T-helper 22 cell (primary cell): ENCODE measurements at places on chromosomes 6 and 20.

DNA sequence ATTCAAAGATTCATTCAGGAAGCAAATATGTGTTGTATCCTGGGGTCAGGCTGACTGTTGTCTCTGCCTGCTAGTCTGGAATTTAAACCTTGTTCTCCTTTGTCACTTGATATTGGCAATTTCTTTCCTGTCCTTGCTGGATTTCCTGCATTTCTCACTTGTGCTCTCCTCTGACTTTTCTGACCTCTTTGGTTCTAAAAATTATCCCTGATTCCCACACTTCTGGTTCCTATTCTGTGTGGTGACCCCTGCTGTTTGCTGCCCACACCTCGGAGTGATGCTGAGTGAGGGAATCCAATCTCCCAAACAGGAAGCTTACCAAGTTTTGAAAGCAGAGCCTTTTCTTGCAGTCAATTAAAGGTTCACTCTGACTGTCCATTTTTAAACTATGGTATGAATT, 345.3 kb downstream of the CDKAL1 start:
- DNase-seq = no peak

GRCh38 chr6:157343732-157344131, 20.4 kb upstream of the TMEM242 start:
- DNase-seq = no peak

DNA sequence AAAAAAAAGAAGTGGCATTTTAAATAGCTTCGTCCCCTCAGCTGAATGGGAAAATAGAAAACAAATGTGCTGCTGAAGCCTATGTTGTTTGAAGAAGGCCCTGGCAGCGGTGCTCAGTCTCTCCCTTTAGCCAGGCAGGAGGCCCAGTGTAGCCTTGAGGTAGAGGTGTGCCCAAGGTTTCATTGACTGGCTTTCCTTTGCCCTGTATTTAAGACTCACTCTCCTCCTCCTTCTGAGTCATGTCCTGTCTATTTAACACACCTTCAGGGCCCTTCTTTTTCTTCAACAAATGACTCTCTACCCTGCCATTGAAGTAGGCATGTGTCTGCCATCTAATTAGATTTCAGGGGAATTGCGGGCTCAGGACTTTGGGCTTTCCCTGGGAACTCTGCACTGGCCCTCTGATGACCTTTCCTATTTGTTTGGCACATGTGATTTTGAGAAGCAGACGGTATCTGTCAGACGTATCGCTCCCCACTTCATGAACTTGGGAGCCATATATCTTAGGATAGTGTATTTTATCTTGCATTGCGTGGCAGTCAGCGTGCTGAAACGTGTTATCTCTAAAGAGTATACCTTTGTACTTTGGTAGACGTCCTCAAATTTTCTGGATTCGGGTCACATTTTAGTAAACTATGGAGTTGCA, 4.3 kb downstream of the TJAP1 start:
- no peak for DNase-seq

DNA sequence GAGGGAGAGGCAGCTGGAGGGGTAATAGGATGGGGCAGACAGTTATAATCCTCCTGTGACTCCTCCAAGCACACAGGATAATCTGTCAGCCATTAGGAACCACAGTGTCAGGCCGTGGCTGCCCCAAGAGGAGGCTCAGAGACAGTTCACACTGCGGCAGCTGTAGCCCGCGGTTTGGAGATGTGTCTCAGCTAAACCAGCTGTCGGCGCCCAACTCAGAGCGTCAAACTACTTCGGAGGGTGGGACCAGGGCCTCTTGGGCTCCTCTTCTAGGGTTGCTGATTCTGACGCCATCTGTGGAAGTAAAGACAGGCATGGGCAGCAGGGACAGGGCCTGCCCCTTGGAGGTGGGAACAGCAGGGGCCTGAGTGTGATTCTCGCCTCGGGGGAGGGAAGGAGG, 309.8 kb downstream of the CDC5L start:
- DNase-seq = no peak

DNA sequence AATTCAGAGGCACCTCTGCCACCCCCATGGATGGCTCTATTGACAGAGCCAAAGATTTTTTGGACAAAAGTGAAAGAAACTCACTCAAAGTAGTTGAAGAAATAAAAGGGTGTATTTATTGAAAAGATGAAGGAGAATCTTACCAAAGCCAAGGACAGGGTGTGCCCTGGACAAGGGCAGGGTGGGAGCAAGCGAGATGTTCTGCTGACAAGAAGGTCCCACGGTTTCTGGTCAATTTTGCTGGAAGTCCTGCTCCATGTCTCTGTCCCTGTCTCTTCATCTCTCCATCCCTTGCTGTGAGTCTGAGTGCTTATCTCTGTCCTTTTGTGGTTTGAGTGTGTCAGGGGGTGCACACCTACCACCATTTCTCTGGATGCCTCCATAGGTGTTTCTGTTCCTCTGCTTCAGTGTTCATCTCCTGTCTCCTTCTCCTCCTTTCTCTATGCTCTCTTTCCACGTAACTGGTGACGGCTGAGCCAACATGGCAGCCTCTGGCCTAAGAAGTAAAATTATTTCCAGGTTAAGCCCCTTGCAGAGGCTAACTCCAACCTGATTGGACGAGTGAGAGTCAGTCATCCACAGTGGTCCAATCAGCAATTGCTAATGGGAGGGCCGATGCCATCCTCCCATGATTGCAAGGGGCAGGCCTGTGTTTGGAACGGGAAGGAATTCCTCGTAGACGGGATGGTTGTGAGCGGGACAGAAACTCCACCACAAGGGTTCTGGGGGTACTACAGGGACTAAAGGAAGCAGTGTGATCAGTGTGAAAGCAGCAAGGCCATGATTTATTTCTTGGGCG, 502.1 kb upstream of the CDH4 start:
- no peak for DNase-seq

GRCh38 chr6:5670811-5671561, 335.7 kb downstream of the NRN1 start:
- DNase-seq = no peak

- DNase-seq = no peak
Observed at GRCh38 chr6:159684013-159684304, 9.1 kb downstream of the SOD2 start.

DNA sequence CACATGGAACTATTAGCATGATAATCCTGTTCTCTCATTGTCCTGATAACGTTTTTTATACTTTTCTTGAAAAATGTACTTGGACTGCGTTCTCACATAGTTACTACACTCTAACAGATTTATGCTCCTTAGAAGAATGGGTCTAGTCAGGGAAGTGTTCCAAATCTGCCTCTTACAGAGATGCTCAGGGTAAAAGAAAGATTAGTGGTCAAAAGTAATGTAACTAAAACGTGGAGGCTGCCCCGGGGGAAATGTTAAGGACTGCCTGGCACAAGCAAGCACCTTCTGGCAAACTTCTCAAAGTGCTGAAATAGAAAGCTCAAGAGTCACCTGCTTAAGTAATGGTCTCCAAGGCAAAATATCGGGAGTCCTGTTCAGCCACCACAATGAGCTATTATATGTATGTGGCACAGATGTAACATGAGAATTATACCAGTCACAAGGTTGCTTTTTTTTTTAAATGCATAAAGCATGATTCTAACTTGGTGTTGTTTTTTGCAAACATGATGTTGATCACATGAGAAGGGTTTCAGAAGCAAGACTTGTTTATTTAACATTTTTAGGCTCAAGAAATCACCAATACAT, 244.5 kb upstream of the JARID2 start:
- no peak for DNase-seq

DNA sequence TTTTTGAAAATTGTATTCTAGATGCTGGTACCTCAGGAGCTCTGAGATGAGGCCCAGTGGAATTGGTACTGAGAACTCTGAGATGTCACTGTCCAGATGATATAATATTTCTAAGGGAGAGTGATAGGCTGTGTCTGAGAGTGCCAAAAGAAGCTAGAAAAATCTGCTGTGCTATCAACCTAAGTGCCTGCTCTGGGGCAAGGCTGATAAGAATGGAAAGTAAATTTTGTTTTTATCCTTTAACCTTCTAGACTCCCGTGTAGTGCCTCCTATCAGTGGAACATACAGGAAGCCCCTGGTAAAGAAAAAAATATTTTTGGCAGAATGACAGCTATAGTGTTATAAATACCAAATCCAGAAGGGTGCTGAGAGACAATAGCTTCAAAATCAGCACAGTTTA, 348.2 kb downstream of the TFAP2B start:
- no peak for DNase-seq

GRCh38 chr6:72283571-72283970, 338.3 kb upstream of the KCNQ5 start:
- DNase-seq = no peak

DNA sequence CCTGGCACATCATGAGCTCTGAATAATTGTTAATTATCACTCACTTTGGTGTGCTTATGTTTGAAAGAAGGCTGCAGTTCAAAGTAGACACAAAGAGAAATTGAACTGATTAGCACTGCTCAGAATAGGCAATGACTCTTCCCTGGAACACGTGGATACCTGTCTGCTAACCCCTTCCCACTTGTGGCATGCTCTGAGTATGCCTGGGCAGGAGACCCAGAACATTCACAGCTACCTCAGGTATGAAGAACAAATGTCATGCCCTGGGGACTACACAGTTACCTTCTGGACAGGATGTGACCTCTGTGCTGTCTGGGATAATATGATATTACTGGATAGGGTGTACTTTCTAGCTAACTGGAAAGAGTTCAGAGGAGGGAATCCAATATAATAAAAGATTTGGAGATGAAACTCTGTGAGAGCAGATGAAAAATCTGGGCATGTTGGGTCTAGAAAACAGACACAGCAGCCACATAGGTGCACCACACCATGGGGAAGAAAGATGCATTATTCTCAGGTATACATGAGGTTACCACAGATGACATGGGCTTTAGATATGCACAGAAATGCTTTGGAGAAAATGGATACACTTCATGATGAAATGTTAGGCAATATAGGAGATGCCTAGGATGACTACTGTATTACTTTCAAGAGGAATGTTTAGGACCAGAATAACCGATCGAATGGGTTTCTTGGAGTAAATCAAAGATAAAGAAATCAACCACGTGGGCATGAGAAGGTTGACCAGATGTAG, 324.2 kb upstream of the PREP start:
- no peak for DNase-seq

DNA sequence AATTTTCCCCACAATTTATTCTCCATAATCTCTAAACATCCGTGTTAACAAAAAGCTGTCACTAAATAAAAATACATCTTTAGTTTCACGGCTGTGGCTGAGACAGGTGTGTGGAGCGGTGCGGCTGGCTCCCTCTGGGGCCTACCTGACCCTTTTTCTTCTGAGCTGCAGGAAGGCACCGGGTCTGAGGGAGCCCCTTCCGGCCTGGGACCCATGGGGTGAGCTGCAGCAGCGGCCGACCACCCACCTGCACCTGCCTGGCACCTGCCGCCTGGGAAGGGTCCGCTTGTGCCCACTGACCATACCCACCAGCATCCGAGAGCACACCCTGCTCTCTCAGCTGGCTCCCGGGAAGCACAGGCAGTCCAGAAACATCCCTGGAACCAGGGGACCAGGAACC, 41.5 kb upstream of the FNDC1 start:
- DNase-seq = no peak

DNA sequence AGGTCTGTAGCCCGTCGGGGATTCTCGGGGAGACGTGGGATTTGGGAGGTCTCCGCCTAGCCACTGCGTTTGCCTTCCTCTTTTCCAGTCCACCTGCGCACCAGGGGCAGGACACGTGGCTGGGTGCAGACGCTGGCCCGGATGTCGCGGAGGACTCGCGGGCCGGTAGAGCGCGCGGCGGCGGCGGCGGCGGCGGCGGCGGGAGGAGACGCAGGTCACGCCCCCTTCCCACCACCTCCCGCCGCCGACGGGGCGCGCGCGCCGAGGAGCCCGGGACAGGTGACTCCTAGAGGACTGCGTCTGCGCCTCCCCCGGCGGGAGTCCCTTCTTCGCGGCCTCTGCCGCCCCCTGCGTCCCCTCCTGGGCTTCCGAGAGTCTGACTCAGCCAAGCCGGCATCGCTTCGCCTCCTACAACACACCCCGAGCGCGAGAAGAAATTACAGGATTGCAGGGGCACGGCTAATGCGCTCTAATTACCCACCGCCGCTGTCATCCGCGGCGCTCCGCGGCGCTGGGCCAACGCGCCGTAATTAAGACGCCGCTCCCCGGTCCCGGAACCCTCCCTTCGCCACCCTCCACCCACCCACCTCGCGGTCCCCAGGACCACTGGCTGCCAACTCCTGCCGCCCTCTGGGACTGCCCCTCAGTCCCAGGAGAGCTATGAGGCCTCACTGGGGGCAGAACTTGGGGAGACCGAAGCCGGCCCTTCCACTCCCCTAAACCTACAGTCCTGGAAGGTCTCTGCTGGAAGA, 124.5 kb downstream of the MRPL14 start:
- peak; percentile 24 for DNase-seq
